ENCODE measurements at places on chromosomes 11 and 22. TPM values are rescaled to one million over a fixed set of nuclear protein-coding genes. Genes with fewer than 3 reads are reported as not detected.

DNA sequence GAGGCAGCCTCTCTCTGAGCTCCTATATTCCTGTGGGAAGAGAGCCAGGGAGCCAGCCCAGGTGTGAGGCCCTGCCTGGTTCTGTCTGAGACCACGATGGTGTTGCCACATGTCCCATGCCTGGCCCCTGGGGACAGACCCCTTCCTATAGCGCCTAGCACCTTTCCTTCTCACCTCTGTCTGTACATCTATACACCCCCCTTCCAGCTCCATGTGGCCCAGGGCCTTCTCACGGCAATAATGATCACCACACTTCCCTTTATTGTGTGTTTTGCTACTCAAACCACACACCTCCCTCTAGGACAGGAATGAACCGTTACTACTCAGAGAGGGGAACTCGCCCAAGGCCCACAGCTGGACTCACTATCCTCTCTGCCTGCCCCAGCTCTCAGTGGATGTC, 12.8 kb downstream of the CD82 start:
- DNase-seq, result no peak

- DNase-seq, result no peak
These were observed 73.9 kb upstream of the SEZ6L start for GRCh38 chr22:26095256-26095956.

DNA sequence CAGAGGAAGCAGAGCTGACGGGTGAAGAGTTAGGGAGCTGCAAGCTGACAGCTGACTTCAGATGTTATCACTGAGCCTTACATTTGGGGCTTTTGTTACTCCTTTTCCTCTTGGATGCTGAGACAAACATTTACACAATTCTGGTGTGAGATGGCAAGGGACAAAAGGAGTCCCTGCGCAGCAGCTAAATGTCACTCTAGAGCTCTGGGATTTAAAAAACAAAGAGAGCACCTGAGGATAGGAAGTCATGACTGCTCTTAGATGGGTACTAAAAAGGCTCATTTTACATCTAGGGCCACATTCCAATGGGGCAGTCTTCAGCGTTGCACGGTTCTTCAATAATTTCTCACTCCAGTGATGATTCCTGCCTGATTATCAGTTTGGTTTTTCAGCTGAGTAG, 204.5 kb downstream of the RAB38 start:
- DNase-seq, result no peak

The TOM1 gene
- 66.8 TPM for polyA plus RNA-seq

The OR5B17 gene
- not detected for polyA plus RNA-seq

The GRM5 gene
- 0.06 TPM for polyA plus RNA-seq

The PATE4 gene
- 0.04 TPM for polyA plus RNA-seq

The C22orf42 gene
- polyA plus RNA-seq, result 0.21 TPM

Data from large intestine (tissue), 12 donors.